Stimulated activated CD4-positive, alpha-beta T cell treated with anti-CD3 and anti-CD28 coated beads, Interleukin-12 subunit alpha, Interleukin-12 subunit beta, amount 100 ng/mL, for 4 hours (primary cell): ENCODE measurements at places on chromosomes 12 and 14.

GRCh38 chr12:79624378-79624777 is 66.4 kb downstream of the PAWR start:
- no peak for DNase-seq

DNA sequence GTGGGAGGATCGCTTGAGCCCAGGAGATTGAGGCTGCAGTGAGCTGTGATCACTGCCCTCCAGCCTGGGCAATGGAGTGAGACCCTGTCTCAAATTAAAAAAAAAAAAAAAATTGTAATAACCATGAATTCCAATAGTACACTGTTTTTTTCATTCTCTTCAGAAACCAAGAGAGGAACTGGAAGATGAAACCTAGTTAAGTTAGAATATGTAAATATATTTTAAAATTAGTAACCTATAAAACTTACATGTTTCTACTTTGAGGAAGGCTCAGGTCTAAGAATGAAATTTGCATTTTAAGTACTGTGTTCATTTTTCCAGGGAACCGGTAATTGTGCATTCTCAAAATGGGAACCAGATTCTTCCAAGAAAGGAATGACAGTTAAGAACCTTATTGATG is 18.8 kb downstream of the KNTC1 start:
- no peak for DNase-seq

DNA sequence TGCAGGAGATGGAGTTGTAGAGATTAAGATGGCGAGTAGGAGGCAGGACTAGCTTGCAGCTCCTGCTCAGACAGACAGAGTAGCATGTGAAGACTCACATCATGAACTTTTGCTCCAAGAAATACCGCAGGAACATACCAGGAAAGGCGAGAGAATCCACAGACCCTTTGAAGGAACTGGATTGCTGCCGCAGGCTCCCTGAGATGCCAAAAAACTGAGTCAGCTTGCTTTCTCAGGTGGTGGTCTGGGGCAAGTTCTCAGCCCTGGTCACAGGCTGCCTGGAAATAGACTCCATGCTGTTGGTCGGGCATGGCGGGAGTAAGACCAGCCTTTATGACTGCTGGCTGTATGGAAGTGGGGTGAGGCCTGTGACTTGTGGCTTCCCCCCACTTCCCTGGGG is 163.6 kb upstream of the NAV3 start:
- DNase-seq, result no peak

DNA sequence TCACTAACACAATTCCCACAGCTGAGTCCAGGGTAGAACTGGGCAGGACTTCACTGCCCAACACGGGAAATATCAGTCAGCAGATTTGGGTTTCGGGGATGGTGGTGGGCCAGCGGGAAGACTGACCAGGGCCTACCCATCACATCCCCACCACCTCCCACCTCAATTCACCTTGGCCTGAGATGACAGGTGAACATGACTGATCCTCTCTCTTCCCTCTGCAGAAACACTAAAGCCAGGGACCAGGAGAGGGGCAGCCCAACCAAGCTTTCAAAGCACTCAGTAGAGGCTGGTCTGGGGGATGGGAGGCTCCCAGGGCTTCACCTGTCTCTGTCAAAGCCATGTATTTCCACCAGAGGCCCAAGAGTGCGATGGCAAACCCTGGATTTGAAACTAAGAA is 2.3 kb downstream of the SERPINA5 start:
- DNase-seq, result no peak

DNA sequence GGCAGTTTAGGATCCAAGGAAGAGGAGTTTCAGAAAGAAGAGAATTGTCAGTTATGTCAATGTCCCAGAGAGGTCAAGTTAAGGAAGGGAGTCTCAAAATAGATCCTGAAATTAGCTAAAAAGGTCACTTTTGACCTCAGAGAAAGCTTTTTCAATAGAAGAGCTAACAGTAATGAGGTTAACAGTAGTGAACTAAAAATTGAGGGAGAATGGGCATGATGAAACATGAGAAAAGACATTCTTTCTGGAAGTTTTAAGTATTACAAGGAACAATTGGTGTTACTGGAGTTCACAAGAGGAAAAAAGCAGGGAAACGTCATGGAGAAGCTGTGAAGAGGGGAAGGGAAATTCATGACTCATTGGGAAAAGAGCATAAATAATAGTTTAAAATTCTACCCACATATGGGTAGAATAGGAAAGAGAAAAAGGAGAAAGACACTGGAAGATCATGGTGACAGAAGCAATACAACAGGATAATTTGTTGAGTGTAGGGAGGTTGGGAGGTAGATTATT is 381.2 kb upstream of the FAR2 start:
- DNase-seq, result no peak

- DNase-seq, result no peak
Measured at GRCh38 chr14:80078501-80078900, 132.8 kb downstream of the DIO2 start.

GRCh38 chr14:94120667-94121340 is 8.6 kb downstream of the IFI27L2 start:
- DNase-seq, result no peak

DNA sequence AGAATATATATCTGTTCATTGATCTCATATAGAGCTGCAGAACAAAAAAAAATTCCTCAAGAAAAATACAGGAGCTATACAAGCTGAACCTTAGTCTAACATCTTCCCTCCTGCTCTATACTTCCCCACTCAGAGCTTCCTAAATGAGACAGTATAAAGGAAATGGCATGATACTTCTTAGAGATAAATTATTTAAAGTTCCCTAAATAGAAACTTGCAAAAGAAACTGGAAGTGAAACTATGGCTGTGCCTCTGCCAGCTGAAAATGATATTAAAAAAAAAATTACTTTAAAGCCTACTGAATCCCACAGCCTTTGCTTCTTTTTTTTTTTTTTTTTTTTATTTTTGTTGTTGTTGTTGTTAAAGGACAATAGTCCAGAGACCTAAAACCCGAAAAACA is 11.6 kb upstream of the NEK9 start:
- no peak for DNase-seq

DNA sequence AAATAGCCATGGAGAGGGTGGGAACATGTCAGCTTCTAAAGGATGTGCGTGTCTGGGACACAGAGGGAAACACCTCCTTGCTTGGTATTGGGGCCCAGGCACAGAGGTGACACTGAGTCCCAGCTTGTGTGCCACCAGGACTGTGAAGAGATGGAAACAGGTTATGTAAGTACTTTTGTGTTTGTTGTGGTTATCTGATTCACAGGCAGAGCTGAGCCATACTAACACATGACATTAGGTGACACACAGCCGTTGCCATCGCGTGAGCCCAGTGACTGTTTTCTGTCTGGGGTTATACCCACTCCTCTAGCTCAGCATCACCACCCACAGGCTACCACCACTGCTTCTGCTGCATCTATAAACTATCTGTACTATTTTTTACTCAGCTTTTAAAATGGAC is 12.1 kb upstream of the FLVCR2 start:
- DNase-seq, result peak; percentile 75

- DNase-seq, result no peak
Measured at GRCh38 chr12:116141110-116141832, 136.2 kb downstream of the MED13L start.

DNA sequence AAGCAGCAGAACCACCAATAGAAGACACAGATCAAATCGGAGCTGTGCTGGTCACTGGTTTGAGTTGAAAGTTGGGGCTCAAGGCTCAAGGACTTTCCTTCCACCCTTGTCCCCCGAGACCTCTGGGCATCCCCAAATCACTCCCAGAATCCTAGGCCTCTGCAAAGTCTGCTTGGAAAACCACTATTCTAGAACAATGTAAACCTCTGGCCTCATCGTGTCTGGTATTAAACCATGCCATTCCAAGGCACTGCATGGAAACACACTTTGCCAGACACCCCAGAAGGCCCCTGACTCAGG is 288.0 kb downstream of the DPF3 start:
- no peak for DNase-seq

GRCh38 chr12:130862161-130862560 is 9.7 kb upstream of the RAN start:
- DNase-seq, result no peak

DNA sequence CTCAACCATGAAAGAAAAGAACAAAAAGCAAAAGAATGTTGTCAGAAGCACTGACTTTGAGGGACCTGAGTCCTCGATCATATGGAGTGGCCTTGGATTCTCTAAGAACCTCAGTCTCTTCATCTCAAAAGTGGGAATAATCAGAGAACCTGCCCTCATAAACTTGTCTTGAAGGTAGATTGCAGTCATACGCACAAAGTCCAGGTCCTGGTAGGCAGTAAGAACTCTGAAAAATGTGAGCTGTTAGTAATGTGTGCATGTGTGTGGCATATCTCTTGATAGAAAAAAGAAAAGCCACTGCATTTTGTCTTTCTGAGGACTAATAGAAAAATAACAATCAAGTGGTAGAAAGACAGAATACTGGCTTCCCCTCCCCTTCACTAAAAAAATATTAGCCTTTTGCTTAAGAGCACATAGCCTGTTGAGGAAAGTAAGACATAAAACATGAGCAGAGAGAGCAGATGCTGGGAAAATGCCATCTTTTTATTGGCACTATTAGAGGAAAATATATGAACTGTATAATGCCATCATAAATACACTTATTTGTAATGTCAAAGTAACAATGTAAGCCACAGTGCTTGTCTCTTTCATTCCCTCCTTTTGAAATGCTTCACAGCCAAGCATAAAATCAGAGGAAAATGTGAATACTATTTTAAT is 205.1 kb upstream of the TBX3 start:
- DNase-seq, result no peak

GRCh38 chr14:64158608-64159007 is 135.6 kb downstream of the ESR2 start:
- no peak for DNase-seq

GRCh38 chr12:69331519-69331908 is 16.7 kb upstream of the LYZ start:
- DNase-seq, result no peak

DNA sequence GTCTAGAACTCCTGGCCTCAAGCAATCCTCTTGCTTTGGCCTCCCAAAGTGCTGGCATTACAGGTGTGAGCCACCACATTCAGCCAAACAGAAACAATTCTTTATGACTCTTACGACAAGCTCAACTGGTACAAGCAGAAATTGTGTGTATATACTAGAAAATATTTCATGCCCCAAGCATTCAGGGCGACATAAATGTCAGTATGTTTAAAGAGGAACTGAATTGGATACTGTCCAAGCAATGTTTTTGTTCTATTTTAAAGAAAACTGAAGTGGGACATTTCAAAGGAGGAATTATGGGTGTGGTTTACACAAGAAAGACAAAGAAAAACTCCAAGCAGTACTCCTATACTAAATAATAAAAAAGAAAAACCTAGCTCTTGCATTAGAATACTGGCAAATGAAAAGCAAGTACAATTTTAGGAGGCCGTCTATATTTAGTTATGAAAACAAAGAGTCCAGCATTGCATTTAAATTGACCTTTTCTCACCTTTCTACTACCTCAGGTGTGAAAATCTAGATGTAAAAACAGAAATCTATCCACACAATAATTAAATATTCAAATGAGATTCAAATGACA is 48.9 kb downstream of the PPP1R12A start:
- DNase-seq, result no peak

GRCh38 chr12:79347866-79348265 is 342.9 kb downstream of the PAWR start:
- no peak for DNase-seq

- no peak for DNase-seq
Measured at GRCh38 chr12:89472508-89472907, 52.1 kb downstream of the GALNT4 start.

- no peak for DNase-seq
Measured at GRCh38 chr14:59347511-59347900, 117.7 kb downstream of the GPR135 start.

DNA sequence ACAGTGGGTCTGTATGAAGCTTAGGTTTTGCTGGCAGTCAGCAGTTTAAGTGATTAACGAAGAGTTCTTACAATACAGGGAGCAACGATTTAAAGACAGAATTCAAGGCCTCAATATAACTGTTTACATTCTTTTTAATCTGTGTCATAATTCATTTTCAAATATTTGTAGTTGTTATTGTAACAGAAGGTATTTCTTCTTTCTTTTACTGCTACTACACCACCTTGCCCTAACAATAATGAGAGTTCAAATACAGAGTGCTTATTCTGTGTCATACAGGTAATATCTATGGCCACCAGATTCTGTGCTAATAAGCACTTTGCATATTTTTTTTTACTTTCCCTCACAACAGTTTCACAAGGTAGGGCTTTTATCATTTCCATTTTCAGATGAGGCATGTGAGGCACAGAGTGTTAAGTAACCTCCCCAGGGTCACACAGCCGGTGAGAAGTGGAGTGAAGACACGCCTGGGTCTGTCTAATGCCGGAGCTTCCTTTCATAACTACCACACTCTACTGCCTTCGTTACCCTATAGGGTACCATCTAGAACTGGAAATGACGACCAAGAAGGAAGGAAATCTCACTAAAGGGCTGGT is 81.9 kb downstream of the PELI2 start:
- DNase-seq, result no peak

DNA sequence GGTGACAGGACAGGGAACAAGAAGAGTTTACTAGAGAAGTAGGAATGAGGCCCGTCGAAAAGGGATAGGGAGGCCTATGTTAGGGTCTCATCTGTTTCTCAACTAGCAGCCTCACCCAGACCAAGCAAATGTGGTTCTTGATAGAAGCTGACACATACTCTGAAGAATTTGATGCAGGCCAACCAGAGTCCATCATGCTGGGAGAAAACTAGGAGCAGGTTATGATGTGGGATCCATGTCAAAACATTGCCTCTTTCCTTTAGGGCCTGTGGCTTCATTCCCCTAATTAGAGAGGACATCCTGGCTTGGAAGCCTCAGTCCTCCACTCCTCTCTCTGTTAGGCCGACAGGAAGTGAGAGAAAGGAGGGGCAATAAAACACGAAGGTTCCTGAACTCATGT is 122.8 kb downstream of the NTF3 start:
- no peak for DNase-seq

- DNase-seq, result no peak
Measured at GRCh38 chr14:50383618-50384225, 13.0 kb downstream of the CDKL1 start.

DNA sequence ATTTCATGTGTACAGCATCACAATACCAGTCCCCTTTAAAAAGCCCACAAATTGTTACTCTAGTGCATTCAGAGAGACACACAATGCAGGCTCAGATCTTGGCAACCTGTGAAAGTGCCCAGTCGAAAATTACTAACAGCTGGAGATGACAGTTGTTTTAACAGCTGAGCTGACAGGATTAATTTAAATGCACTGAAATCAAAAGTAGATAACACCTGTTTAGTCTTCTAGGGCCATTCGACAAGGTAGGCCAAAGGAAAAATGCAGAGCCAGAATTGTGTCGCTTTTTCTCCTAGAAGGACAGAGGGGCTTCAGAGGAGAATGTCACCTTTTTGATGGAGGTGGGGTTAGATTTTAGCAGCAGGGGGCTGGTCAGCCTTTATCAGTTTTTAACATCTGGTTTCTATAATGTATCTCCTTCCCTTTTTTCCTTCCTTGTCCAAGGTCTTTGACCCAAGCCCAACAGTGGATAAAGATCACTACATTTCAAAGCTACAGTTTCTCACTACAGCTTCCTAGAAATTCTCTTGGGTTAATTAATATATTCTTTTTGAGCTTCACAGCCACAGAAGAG is 139.1 kb downstream of the SOX5 start:
- no peak for DNase-seq
